ENCODE measurements at places on chromosomes 16 and 17. TPM values are rescaled to one million over a fixed set of nuclear protein-coding genes. Genes with fewer than 3 reads are reported as not detected.

The KRTAP17-1 gene
- not detected for total RNA-seq

The GGT6 gene
- not detected for total RNA-seq

The CDR2L gene
- 24.1 TPM for total RNA-seq

The NPIPB6 gene
- 1.5 TPM for total RNA-seq

The HYDIN gene
- 7.5 TPM for total RNA-seq

The ABCA9 gene
- 1.3 TPM for total RNA-seq

The HBM gene
- total RNA-seq: not detected

The SMPD3 gene
- total RNA-seq: 3.2 TPM

The IKZF3 gene
- total RNA-seq: not detected

Measured in neural crest cell (in vitro differentiated cells).